Stimulated activated CD8-positive, alpha-beta memory T cell treated with anti-CD3 and anti-CD28 coated beads, Interleukin-7, amount 100 ng/mL, for 4 hours (primary cell): ENCODE measurements at places on chromosomes 5 and 9.

- no peak for DNase-seq
Measured at GRCh38 chr5:41526699-41527098, 16.3 kb upstream of the PLCXD3 start.

GRCh38 chr5:78886341-78887230 is 98.5 kb downstream of the ARSB start:
- DNase-seq, result no peak

- no peak for DNase-seq
Measured at GRCh38 chr5:1544294-1544961, 20.7 kb upstream of the LPCAT1 start.

DNA sequence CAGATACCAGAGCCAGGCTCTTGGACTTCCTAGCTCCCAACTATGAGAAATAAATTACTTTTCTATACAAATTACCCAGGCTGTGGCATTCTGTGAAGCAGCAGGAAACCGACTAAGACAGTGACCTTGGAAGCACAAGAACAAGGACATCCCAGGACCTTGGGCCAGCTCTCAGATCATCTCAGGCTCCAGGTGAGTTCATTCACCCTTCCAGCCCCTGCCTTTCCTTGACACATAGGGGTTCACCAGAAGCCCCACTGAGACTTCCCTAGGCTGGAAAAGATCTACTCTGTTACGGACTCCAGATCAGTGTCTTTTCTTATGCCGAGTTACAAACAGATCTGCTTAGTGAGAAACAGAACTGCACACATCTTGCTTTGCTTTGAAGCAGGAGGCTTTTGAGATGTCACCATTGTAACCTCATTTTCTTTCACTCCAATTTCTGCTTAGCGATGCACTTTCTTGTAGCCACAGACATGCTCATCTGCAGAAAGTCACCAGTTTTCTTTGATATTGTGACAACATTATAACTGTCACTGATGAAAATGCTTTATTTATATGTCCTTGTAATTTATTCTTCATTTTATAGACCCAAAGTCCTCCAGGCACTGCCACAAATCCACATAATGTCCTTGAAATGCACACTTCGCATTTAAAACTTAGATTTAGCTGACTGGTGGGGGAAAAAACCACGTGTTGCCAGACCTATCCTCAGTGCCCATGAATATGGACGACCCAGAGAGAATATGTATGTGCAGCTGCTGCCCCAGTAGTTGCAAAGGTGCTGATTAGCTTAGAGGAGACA is 8.1 kb downstream of the CD180 start:
- DNase-seq, result no peak
